ENCODE measurements at places on chromosomes 16 and 17.
A peak's percentile ranks its signal among the peaks of the same experiment; 100 is the strongest.

GRCh38 chr16:66441586-66442375 lies 14.7 kb downstream of the BEAN1 start:
- no peak for DNase-seq

GRCh38 chr17:67833946-67834631 lies 8.8 kb downstream of the BPTF start:
- DNase-seq: no peak

GRCh38 chr17:82226809-82227628 lies 1.8 kb upstream of the SLC16A3 start:
- no peak for DNase-seq

DNA sequence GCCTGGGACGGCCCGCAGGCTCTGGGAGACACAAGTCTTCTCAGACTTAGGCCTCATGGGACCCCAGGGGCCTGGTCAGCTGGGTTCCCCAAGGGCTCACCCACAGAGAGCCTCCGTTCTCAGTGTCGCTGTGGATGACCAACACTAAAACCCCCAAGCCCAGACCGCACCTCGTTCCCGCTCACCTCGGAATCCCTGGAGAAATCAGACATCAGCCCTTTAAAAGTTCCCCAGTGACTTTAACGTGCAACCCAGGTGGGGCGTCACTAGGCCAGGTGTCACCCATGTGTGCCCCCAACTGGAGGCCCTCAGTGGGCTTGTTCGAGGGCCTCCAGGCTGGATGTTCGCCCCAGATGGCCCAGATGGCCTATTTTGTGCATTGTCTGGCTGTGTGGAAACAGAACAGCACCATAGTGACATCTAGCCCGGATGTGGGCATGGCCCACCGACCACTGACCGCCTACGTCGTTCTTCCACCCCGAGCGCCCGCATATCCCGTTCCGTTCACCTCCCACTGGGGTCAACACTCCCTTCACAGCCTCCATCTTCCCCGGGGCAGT lies 52.3 kb upstream of the DNAH17 start:
- no peak for DNase-seq

- no peak for DNase-seq
These were observed 38.7 kb downstream of the ESRP2 start for GRCh38 chr16:68197250-68197649.

GRCh38 chr17:73481676-73482075 lies 162.6 kb downstream of the SDK2 start:
- no peak for DNase-seq

DNA sequence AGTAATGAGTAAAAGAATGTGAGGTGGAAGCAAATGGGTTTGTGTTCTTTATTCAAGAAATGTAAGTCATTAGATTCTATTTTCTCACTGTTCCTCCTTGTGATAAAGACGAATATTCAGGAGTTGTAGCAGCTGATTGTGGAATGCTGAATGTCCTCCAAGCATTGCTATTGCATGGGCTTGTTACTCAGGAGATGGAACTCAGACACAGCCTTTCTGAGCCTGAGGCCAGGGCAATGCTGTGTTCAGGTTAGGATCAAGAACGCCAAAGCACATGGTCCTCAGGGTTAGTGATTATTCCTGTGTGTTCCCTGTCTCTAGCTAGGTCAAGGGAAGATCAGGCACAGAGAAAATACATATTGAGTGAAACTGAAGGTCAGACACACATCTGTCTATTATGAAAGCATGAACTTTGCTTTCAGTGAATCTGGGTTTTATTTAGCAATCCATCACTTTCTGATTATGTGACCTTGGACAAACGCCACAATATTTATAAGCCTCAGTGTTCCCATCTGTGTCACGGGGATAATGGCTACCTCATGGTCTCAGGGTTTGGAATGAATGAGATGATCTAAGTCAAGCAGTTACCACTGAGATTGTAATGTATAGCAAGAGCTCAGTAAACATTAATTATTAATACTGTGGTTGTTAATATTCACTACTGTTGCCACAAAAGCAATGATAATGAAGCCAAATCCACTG lies 426.8 kb upstream of the DYNLRB2 start:
- no peak for DNase-seq

DNA sequence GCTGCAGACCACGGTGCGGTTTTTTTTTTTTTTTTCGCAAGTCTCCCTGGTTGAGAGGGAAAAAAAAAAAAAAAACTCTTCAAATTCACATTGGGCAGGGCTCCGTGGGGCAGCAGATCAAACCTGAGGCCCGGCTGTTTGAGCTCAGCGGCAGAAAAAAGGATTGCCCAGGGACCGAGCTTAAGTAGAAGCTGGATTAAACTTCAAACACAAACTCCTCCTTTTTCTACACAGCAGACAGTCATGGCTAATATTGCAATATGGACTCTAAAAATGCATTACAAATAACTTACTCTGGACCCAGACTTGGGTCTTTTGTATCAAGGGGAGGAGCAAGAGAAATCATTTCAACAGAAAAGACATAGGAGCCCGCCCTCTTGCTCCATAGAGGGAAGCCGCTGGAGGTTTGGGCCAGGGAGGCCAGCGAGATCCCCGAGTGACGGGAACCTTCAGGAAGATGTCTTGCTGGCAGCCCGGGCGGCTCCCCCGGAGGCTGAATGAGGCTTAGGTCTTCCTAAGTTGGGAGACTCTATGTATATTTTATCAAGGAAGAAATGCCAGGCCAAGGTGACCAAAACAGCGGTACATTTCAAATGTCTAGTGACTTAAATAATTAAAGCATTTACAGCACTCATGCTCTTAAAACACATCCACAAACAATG lies 167.7 kb downstream of the ZNF423 start:
- DNase-seq: no peak

DNA sequence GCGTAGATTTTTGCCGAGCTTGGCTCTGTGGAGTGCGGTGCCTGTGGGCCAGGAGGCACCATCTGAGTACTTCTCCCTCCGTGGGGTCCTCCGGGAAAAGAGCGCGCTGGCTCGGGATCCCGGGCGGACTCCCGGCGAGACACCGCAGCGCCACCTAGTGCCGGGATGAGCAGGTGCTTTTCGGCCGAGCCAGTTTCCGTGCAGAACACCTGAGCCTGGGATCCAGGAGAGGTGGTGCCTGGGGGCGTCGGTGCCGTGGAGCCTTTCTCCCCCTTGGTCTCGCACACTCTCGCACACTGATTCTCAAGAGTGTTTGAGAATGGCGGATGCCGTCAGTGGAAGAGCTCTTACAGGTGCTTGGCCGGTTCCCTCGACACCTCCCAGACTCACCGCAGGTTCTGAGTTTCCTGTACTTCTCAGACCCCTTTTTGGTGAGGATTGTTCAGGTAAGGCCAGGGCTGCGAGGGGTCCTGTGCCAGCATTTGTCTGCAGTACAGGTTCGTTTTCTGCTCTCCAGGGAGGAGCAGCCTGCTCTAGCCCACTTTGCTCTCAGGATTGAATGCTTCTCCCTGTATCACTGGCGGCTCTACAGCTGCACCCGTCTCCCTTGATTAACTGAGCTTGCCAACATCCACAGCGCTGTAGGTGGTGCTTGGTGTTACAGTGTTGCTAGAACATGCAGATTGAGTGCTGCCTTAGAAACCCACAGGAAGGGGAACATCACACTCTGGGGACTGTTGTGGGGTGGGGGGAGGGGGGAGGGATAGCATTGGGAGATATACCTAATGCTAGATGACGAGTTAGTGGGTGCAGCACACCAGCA lies 23.3 kb downstream of the TBCD start:
- peak; percentile 39 for DNase-seq

DNA sequence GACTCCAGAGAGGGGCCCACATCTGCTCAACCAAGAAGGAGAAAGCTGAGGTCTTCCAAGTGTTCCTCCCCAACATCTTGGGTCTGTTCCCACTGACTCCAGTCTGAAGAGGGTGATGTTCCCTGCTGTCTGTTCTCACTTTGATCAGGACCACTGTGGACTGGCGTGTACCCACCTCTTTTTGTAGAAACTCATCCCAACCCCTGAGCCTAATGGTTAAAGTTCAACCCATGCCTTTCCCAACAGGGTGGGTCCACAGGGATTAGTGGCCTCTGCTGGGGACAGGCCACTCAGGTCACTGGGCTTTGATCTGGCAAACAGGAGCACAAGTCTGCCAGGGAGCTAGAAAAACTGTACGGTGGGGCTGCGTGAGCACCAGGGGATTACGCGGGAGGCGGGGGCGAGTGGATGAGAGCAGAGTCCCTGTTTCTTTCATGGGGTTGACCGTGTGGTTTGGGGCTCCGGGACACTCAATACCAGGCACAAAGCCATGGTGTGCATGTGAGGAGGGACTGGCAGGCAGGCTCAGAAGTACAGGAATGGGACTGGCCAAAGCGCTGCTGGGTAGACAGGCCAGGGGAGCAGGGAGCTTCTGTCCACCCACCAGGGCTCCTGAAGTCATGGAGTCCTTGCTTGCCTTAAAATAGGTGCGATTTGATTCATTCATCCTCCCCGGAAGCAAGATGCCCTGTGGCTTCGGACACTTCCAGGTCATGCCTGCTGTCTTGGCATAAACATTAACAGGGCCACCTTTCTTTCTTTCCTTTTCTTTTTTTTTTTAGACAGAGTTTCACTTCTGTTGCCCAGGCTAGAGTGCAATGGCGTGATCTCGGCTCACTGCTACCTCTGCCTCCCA lies at the start of gene CA5A:
Gene CA5A, minus strand, starts transcription at position 155 of the 856 bp plus-strand sequence. Its CDS starts 79 bp downstream, at position 76.
- no peak for DNase-seq

DNA sequence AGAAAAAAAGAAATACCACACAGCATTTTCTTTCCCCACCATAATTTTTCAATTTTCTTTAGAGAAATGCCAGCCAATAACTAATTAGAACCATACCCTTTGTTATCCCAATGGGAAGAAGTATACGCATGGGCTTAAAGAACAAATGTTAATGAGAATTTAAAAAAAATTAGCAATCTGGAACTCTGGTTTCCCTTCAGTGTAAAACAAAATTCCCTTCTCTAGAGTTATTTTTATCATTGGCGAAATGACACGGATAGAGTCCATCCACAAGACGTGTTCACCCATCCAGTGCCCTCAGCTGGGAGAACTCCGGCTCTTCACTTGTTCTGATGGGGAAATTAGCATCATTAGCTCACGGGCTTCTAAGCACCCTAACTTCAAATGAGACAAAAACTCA lies 3.3 kb downstream of the NXN start:
- DNase-seq: no peak

GRCh38 chr17:48254896-48255295 lies 147.3 kb downstream of the SNX11 start:
- DNase-seq: no peak

- DNase-seq: no peak
These were observed 2.1 kb upstream of the ADCY7 start for GRCh38 chr16:50263940-50264929.

- no peak for DNase-seq
These were observed 50.5 kb downstream of the GPR139 start for GRCh38 chr16:20023190-20023589.

DNA sequence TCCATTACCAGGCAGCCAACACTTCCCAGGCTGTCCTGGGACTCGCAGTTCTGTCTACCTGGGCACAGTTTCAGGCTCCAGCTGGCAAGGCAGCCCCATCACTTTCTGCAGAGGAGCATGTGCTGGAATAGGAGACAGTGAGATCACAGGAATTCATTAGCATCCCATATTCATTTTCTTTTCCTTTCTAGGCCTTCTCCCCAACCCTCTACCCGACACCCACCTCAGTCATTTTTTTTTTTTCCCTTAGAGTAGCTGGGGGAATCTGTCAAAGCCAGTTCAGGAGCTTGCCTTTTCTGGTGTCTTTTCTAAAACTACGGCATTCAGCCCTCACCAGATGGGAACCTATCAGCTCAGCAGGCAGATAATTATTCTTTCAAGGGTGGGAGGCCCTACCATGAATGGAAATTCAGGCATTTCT lies 42.4 kb upstream of the FBXO47 start:
- no peak for DNase-seq

GRCh38 chr16:79430191-79430678 lies 170.3 kb downstream of the MAF start:
- no peak for DNase-seq

GRCh38 chr17:14300575-14301278 lies at the start of gene HS3ST3B1:
HS3ST3B1 (plus strand) TSS chr17:14301081; CDS start chr17:14301519, 438 bp downstream.
- peak; percentile 97 for DNase-seq

DNA sequence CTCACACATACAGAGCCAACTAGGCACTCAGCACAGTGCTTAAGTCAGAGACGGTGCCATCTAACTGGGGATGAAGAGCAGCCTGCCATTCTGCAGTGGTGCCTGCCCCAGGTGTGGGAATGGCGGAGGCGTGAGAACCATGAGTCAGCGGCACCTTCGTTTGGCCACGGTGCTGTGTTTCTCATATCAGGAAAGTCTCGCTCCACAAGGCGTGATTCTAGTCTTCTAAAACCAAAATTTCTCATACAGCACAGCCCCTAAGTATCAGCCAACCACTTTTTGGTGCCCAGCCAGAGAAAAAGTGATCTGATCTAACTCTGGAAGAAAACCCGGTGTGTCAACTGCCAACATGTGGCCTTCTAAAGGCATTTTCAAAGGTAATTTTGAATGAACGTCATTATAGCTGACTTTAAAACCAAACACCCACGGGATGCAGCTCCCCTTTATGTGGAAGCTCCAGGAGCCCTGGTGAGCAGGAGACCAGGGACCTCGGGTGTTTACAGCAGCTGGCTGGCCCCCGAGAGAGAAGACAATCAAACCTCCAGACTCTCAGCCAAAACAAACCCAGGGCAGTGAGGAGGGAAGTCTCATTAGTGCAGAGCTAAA lies 54.6 kb downstream of the ABCC12 start:
- no peak for DNase-seq

GRCh38 chr17:47948706-47949196 lies 7.4 kb downstream of the PNPO start:
- DNase-seq: no peak

GRCh38 chr17:65902155-65902554 lies 289.8 kb downstream of the CEP112 start:
- no peak for DNase-seq

- no peak for DNase-seq
These were observed 8.7 kb downstream of the ATXN1L start for GRCh38 chr16:71854369-71854948.

DNA sequence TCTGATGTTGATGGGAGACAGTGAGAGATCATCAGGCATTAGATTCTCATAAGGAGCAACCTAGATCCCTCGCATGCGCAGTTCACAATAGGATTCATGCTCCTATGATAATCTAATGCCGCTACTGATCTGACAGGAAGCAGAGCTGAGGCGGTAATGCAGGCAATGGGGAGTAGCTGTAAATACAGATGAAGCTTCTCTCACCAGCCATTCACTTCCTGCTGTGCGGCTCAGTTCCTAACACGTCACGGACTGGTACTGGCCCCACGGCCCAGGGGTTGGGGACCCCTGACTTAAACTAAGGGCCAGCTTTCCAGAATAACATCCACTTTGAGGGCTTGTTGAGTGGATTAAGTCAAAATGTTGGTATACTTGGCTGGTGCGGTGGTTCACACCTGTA lies 2.6 kb upstream of the TMEM219 start:
- no peak for DNase-seq

DNA sequence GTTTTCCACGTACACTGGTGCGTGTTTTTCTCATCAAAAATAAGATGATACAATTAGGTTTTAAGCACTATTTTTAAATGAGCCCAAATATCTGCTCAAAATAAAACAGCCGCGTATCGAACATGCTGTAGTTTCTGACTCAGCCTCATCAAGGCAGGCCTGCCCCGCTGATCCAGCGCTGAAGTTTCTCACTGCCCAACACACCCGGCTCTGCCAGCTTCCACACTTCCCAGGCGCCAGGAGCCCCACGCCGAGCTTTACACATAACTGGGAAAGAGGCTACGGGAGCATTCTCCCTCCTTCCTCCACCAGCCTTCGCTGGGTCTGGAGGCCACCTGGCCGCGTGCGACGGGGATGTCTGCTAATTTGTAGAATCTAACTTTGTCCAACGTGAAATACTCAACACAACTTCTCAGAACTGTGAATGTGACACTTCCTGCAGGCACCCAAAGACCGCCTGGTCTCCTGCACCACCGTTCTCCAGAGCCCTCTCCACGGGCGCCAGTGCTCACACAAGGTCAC lies 42.1 kb downstream of the MAP1LC3B start:
- no peak for DNase-seq

- DNase-seq: no peak
These were observed 9.8 kb upstream of the TNRC6C start for GRCh38 chr17:77948690-77949114.
